ENCODE measurements at places on chromosomes 12 and 14. TPM values are rescaled to one million over a fixed set of nuclear protein-coding genes. Genes with fewer than 3 reads are reported as not detected.

GRCh38 chr14:77306416-77306815 lies 14.3 kb downstream of the POMT2 start:
- H3K4me3 ChIP-seq: no peak overlapping the region
- H3K27me3 ChIP-seq: no peaks in the 10 kb centered on the region
- H3K4me1 ChIP-seq: peaks cover 43% of the 10 kb centered on the region

The IFT81 gene
- polyA plus RNA-seq: 19.4 TPM

DNA sequence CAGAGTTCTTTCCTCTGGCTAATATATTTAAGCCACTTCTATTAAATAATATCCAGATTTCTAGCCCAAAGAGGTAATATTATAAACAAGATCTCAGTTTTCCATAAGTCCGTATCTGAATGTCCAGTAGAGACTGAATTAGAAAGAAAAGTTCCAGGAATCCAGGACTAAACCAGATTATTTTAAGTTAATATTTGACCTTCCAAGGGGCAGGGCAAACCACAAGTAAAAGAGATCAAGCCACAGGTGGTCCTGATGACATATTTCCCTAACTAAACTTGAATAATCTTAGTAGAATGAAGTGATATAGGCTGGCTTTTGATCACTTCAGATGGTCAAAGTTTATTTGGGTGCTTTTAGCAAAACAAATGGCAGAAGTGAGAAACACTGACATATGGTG lies 43.3 kb upstream of the E2F7 start:
- no peak overlapping the region for H3K27ac ChIP-seq
- DNase-seq: no peak

The CATSPERB gene
- polyA plus RNA-seq: 0.06 TPM

The ACOT6 gene
- not detected for polyA plus RNA-seq

GRCh38 chr12:15731940-15732339 lies 57.2 kb downstream of the EPS8 start:
- H3K4me1 ChIP-seq: no peaks in the 10 kb centered on the region
- H3K27ac ChIP-seq: no peak overlapping the region
- no peaks in the 10 kb centered on the region for H3K36me3 ChIP-seq
- H3K4me3 ChIP-seq: no peak overlapping the region
- H3K27me3 ChIP-seq: no peaks in the 10 kb centered on the region

DNA sequence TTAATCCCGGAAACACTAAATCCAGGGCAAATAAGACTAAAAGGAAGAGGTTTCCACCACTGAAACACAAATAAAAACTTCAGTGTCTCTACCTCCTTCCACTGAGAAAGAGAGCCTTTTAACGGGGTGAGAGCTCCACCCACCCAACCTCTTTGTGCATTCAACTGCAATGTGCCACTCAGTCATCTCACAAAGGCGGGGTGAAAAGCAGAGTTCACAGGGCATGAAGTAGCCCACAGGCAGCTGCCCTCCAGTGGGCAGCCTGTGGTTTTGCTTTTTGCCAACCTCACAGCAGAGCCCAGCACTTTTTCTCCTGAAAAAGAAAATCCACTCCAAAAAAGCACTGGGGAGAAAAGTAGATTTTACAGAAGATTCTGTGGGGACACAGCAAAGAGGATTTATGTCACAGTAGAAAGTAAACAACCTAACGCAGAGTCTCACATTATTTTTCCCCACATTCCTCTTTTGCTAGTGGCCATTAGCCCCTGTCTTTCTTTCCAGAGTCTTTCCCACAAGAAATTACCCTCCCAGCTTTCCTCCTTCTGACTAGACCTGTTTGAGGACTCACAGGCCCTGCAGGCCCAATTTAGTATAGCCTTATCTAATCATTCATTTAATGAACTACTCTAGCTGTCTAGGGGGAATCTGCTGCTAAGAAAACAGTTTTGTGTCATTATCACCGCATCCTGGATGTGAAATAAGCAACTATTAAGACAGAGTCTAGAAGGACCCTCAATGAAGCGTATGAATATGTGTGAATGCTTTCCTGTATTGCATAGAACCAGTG lies 753.8 kb upstream of the FOXG1 start:
- H3K36me3 ChIP-seq: no peaks in the 10 kb centered on the region
- no peaks in the 10 kb centered on the region for H3K27me3 ChIP-seq
- H3K4me3 ChIP-seq: no peak overlapping the region
- H3K4me1 ChIP-seq: no peaks in the 10 kb centered on the region
- no peak overlapping the region for H3K27ac ChIP-seq

The PEX5 gene
- 39.2 TPM for polyA plus RNA-seq

DNA sequence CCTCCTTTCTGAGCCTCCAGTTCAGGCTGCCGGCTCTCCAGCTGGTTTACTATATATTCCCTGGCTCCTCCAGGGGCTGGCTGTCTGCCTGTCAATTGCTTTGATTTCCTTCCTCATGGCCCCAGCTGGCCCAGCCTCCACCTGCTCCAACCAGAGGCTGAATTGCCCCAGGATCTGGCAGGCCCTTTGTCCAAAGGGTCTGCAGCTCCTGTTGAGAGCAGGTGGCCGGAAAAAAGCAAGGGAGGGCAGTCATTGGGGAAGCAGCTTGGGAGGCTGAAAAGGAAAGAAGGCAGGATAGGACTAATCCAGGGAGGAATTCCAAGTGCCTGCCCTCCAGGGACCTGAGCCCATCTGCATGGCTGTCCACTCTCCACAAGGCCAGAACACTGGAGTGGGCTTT lies 25.3 kb downstream of the PAH start:
- no peak overlapping the region for H3K27ac ChIP-seq
- no peaks in the 10 kb centered on the region for H3K4me1 ChIP-seq
- H3K36me3 ChIP-seq: no peaks in the 10 kb centered on the region
- DNase-seq: no peak

The TTC6 gene
- polyA plus RNA-seq: not detected

DNA sequence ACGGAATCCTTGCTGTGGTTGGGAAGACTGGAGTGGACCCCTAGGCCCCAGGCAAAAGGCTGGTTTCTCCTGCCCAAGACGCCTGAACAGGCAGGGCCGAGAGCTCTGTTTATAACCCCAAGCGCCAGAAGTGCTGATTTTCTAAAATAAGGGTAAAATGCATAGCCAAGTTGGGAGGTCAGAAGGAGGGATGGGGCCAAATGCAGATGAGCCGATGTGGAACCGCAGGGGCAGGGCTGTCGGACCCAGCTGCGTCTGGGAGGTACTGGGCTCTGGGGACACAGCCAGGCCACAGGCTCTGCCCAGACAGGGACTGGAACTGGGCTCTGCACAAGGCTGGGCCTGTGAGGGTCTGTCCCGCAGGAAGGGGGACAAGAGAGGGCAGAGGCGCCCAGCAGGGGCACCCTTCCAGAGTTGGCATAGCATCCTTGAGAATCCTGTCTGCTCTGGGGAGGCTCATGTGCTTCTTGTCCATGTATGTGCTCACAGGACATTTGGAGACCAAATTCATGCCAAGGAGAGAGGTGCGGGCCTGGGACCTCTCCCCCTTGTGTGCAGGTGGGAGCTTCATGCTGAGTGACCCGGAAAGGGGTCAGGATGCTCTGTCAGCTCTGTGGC lies 49.1 kb downstream of the JAG2 start:
- no peak overlapping the region for H3K27ac ChIP-seq
- no peak overlapping the region for H3K4me3 ChIP-seq
- no peak for DNase-seq

DNA sequence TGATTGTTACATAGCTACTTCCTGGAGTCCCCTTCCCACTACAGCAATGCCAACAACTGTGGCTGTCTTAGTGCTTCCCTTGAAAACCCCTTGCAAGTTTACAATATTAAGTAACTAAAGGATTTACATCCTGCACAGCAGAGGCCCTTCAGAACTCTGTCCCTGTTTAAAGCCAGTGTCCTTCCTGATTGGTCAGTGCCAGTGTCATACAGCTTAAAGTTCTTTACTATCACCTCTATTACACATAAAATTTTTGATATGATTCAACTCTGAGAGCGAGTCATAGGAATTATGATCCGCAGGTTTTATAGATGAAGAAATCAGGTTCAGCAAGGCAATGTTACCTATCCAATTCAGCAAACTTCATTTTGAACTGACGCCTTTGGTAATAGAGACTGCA lies 91.4 kb upstream of the ALX1 start:
- no peaks in the 10 kb centered on the region for H3K36me3 ChIP-seq
- no peak overlapping the region for H3K4me3 ChIP-seq
- no peaks in the 10 kb centered on the region for H3K4me1 ChIP-seq
- DNase-seq: no peak

DNA sequence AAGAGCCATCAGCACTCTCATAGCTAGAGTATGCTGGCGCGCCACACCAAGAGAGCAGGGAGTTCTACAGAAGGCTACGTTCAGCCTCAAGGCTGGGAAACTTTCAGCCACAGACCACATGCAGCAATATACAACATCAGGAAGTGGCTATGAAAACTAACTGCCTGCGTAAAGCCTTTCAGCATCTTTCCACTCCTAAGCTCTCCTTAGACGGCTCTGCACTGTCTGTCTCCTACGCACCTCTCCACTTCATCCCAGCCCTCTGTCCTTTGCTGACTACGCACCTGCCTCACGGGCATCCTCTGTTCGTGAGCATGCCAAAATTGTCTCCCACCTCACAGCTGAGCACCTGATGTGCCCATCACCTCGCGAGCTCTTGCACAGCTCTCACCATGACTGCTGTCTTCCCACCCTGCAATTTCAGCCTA lies 9.7 kb downstream of the MPHOSPH9 start:
- H3K4me3 ChIP-seq: no peak overlapping the region
- peaks cover 33% of the 10 kb centered on the region for H3K36me3 ChIP-seq
- no peaks in the 10 kb centered on the region for H3K27me3 ChIP-seq
- DNase-seq: no peak

The NTF3 gene
- polyA plus RNA-seq: 3.1 TPM

The AHNAK2 gene
- 17.4 TPM for polyA plus RNA-seq

The TSHR gene
- 0.25 TPM for polyA plus RNA-seq

- H3K4me3 ChIP-seq: no peak overlapping the region
- H3K4me1 ChIP-seq: peaks cover 12% of the 10 kb centered on the region
- H3K27ac ChIP-seq: no peak overlapping the region
Observed at GRCh38 chr14:72476657-72477499, 417.0 kb downstream of the DPF3 start.

GRCh38 chr12:106070611-106071010 lies 68.1 kb downstream of the NUAK1 start:
- H3K36me3 ChIP-seq: peaks cover 33% of the 10 kb centered on the region
- H3K4me1 ChIP-seq: peaks cover 8% of the 10 kb centered on the region
- DNase-seq: no peak
- H3K27me3 ChIP-seq: no peaks in the 10 kb centered on the region
- H3K27ac ChIP-seq: no peak overlapping the region
- H3K4me3 ChIP-seq: no peak overlapping the region

The CLEC4C gene
- polyA plus RNA-seq: not detected

- no peak overlapping the region for H3K4me3 ChIP-seq
- H3K27me3 ChIP-seq: peaks cover 4% of the 10 kb centered on the region
- no peak overlapping the region for H3K27ac ChIP-seq
Observed at GRCh38 chr14:94400422-94400841, 12.0 kb upstream of the SERPINA1 start.

The PTCSC3 gene
- polyA plus RNA-seq: not detected

DNA sequence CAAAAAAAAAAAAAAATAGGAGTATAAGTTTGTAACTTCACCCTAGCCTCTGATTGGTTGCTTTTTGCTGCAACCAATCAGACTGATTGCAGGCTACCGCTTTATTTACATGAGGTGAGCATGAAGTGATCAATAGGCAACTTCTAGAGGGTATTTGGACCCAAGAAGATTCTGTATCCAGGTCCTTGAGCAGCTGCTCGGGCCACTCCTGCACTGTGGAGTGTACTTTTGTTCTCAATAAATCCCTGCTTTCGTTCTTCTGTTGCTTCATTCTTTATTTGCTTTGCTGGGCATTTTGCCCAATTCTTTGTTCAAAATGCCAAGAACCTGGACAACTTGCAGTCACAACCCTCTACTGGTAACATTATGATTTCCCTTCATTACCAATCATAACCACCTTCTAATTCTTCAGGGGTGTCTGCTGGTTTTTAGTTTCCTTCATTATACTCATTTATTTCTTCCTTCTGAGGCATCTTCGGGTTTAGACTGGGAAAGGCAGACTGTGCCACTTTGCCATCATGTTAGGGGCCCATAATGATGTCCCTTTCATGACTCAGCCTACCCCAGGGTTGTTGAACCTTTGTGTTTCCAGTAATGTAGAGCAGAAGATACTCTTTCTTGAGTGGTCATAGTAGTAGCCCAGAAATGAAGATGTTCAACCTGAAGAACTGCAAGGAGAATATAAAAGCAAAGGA lies 43.4 kb upstream of the LIMA1 start:
- no peak overlapping the region for H3K27ac ChIP-seq
- H3K27me3 ChIP-seq: no peaks in the 10 kb centered on the region
- DNase-seq: no peak
- no peaks in the 10 kb centered on the region for H3K4me1 ChIP-seq
- H3K4me3 ChIP-seq: no peak overlapping the region
- H3K36me3 ChIP-seq: no peaks in the 10 kb centered on the region

- H3K4me3 ChIP-seq: no peak overlapping the region
- no peaks in the 10 kb centered on the region for H3K27me3 ChIP-seq
- H3K36me3 ChIP-seq: no peaks in the 10 kb centered on the region
- H3K27ac ChIP-seq: no peak overlapping the region
- no peaks in the 10 kb centered on the region for H3K4me1 ChIP-seq
Observed at GRCh38 chr14:91649930-91650329, 82.0 kb downstream of the CATSPERB start.

- H3K27me3 ChIP-seq: peaks cover 16% of the 10 kb centered on the region
- no peak overlapping the region for H3K27ac ChIP-seq
- H3K4me3 ChIP-seq: no peak overlapping the region
- H3K4me1 ChIP-seq: no peaks in the 10 kb centered on the region
- no peaks in the 10 kb centered on the region for H3K36me3 ChIP-seq
Observed at GRCh38 chr14:67728258-67728657, 26.6 kb downstream of the RDH12 start.

DNA sequence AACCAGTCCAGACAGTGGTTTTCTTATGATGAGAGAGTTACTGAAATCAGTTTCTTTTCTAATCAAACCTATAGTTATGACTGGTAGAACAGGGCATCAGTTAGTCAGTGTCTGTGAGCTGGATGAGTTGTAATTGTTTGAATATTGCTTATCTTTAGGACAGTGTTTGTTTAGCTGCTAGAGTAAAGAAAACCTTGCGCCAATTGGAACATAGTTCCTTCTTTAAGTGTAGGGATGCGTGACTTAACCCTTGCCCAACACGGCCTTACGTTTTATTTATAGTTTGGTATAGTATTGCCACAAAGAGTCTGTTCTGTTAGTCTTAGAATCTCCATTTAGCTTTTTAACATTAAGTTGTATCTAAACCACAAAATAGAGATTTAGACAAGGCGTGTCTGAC lies 572.6 kb downstream of the SLC16A7 start:
- no peak overlapping the region for H3K27ac ChIP-seq
- H3K4me3 ChIP-seq: no peak overlapping the region
- no peaks in the 10 kb centered on the region for H3K27me3 ChIP-seq
- no peak for DNase-seq
- H3K36me3 ChIP-seq: no peaks in the 10 kb centered on the region

- no peak for DNase-seq
- H3K27me3 ChIP-seq: no peaks in the 10 kb centered on the region
- no peak overlapping the region for H3K4me3 ChIP-seq
Observed at GRCh38 chr12:126538888-126539287, 1473.7 kb downstream of the AACS start.

- no peak for DNase-seq
- H3K4me1 ChIP-seq: peaks cover 11% of the 10 kb centered on the region
- no peaks in the 10 kb centered on the region for H3K36me3 ChIP-seq
- no peaks in the 10 kb centered on the region for H3K27me3 ChIP-seq
- no peak overlapping the region for H3K27ac ChIP-seq
Observed at GRCh38 chr12:129607756-129608155, 296.1 kb downstream of the TMEM132D start.

GRCh38 chr14:102760496-102761193 lies 16.6 kb upstream of the TRAF3 start:
- peak; percentile 59 for DNase-seq
- H3K27me3 ChIP-seq: no peaks in the 10 kb centered on the region
- H3K27ac ChIP-seq: peak overlapping the region; percentile 20
- H3K4me1 ChIP-seq: peaks cover 23% of the 10 kb centered on the region
- no peak overlapping the region for H3K4me3 ChIP-seq
- H3K36me3 ChIP-seq: no peaks in the 10 kb centered on the region

The PPP1R1A gene
- 44.2 TPM for polyA plus RNA-seq

The ZDHHC22 gene
- polyA plus RNA-seq: 0.52 TPM

Data from muscle of leg (tissue), 16 donors.